ENCODE measurements at places on chromosomes 3 and 15.

GRCh38 chr15:70248116-70249025 lies 150.7 kb upstream of the TLE3 start:
- DNase-seq: no peak

GRCh38 chr3:60202052-60202726 lies 1049.1 kb downstream of the FHIT start:
- DNase-seq: no peak

GRCh38 chr15:77555232-77555631 lies 77.5 kb downstream of the LINGO1 start:
- no peak for DNase-seq

DNA sequence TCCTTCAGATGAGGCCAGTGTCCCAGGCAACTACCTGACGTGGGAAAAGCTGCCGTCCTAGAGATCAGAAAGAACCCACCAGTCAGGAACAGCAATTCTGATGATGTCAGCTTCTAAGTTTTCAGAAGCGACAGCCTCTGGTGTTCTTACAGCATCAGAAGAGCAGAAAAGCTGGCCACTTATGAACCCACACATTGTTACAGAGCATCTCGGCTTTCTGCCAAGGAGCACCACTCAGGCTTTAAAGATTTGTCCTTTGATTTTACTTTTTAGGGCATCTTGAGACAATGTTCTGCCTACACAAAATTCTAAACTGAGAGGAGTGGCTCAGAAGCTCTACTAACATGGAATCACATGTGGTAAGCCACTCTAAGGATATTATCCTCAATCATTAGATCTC lies 49.7 kb upstream of the BOC start:
- DNase-seq: no peak
